DMS 273 treated with DMSO at 0.1 percent for 48 hours (cell line): ENCODE measurements at places on chromosomes 11 and 22.

GRCh38 chr11:74980634-74981033 lies 8.1 kb upstream of the NEU3 start:
- no peak for DNase-seq

DNA sequence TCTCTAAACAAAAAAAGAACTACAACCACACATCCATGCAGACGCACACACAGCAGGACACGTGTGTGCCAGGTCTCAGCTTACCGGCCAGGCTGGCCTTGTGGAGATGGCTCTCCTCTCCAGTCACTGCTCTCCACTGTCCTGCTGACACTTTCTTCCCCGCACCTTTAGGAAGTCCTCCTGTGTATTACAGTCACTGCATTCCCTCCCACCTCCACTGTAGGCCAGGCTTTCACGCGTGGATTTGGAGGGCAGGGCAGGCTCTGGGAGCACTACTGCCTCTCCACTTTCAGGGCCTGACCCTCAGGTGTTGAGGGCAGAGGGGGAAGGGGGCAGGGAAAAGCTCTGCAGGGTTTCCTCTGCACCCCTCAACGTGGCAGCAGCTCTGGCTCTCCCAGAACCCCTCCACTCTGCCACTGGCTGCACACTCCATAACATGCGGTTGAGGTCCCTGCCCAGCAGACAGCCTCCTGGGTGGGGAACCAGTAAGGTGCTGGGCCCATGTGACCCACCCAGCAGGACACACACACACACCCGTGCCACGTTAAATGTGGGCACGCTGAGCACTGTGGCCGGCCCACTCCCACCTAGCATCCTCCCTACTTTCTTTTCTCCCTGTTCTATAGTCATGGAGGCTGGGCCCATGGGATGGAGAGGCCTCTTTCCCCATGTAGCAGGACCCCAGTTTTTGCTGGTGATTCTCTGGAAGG lies 107.0 kb upstream of the PITPNB start:
- no peak for DNase-seq

GRCh38 chr22:24413736-24414385 lies 13.5 kb upstream of the ADORA2A start:
- no peak for DNase-seq

DNA sequence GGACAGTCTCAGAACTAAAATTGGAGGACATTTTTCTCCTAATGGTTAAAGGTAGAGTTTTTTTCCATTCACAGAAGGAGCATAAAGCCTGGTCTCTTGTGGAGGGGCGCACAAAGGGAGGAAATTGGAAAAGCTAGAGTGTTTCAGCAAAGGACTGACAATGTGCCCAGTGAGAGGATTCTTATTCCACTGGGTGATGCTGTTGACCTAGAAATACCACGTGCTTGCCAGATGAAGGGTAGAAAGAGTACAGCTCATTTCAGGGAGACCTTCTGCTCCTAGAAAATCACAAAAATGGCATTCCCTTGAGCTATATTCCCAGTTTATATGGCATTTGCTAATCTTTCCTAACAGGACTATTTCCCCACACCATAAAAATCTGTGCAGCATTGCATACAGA lies 21.1 kb downstream of the MS4A6E start:
- no peak for DNase-seq

DNA sequence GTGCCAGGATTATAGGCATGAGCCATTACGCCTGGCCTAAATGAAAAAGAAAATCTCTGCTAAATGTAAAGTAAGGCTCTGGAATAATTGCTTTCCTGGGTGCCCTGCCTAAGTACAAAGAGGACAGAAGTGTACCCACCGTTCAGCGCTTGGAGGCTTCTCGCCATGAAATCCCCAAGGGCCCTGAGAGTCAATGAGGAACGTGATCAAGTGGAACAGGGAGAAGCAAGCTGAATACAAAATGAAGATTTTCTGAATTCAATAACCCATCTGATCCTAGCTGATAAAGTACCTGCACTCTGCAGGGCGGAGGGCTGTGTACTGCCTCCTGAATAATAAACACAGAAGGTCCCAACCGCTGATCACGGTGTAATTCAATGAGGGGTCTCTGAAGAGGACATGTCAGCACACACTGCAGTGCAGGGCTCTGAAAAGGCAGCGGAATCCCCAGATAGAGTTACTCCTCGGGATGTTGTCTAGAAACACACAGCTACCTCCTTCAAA lies 97.7 kb downstream of the ABTB2 start:
- no peak for DNase-seq

GRCh38 chr11:90661233-90661632 lies 438.4 kb upstream of the CHORDC1 start:
- no peak for DNase-seq

DNA sequence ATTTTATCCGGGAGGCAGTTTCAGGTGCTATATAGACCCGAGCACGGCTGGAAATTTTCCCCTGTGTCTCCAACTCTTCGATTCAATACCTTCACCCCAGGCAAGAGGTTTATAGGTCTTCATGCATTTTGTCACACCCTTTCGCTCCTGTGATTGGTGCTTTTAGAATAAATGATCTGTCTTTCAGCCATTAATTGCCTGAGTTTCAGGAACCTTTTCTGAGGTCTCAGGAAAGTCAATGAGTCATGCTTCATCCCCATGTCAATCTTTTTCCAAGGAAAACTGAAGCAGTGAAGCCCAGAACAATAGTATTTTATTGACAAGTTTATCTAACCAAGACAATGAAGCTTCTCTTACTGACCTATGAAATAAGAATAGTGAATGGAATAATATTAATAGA lies 29.9 kb downstream of the FAM181B start:
- DNase-seq: no peak

DNA sequence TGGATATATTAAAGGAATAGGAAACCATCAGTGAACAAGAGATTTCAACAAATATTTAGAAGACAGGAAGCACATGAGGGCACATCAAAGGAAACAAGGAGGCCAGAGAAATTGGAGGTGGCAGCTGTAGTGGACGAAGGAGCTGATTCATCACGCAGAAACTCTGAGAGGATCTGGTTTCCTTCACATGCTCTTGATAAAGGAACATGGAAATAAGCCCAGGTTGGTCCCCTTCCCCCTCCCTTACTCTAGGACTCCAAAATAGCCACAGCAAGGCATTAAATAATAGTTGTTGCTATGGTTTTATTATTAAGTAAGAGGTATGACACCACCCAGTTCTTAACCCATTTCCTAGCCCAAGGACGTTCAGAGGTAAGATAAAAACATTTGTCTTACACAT lies 11.3 kb downstream of the IZUMO1R start:
- peak; percentile 3 for DNase-seq

- no peak for DNase-seq
Measured at GRCh38 chr11:73366265-73366610, 10.0 kb upstream of the RELT start.

DNA sequence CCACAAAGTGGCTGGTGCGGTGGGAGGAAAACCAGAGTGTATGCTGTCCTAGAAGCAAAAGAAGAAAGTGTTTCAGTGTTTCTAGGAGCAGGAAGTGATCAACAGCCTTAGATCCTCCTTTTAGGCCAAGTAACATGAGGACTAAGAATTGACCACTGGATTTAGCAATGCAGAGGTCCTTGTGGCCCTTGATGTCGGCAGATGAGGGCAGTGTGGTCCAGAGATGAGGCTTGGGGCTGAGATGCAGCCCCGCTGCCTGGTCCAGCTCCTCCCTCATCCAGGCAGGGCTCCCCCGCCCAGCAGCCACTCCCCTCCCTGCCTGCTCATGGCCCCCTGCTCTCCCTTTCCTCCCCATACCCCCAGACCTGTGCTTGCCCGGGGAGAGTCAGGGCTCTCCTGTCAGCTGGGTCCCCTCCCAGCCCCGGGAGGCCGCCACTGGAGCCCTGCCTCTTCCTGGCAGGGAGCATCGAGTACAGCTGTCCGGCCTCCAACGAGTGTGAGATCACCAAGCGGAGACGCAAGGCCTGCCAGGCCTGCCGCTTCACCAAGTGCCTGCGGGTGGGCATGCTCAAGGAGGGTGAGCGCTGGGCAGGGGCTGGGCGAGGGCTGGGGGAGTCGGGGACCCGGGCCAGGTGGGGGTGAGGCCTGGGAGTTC lies 3.7 kb downstream of the TRMT112 start:
- no peak for DNase-seq
